ENCODE measurements at places on chromosomes 6 and 20.

DNA sequence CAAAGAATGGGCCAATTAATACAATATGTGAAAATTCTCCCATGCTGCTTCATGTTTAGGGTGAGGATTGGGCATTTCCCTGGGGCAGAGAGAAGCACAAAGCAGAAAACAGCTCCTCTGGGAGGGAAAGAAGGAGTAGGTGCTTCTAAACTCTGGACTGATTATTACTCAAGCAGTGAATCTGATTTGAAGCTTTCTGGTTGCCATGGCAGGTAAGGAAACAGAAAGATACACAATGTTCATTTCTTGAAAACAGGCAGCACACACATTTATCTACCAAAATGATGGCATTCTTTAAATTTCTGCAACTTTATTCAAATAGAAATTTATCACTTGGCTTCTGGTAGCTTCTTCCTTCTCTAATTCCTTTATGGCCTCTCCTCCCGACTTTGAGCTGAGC is 305.4 kb upstream of the CHD6 start:
- no peak for DNase-seq

GRCh38 chr6:142331075-142331551 is 29.3 kb downstream of the ADGRG6 start:
- peak; percentile 64 for DNase-seq

DNA sequence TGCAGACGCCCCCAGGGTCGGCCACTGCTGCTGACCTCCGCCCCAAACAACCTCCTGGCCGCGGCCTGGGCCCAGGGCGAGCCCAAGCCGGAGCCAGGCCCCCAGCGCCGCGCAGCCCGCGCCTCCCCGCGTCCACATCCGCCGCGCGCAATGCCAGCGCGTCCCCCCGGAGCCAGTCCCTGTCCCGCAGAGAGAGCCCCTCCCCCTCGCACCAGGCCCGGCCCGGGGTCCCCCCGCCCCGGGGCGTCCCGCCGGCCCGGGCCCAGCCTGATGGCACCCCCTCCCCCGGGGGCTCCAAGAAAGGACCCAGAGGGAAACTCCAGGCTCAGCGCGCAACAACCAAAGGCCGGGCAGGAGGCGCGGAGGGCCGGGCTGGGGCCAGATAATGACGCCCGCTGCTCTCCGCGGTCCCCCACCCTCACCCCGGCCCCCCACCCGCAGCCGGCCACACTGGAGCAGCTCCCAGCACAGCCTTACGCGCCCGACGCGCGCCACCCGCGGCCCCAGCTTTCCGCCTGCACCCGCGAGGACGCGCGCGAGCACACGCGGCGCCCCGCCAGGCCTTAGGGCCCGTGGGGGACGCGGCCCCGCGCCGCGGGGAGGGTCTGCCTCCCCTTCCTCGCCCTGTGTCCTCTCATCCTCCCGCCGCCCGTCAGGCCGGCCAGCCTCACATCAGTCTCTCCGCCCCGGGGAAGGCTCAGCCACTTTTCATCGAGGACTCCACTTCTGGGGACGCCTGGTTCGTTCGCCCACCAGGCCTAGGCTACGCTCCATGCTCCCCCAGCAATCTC is 12.9 kb upstream of the SLC22A7 start:
- DNase-seq = no peak

- DNase-seq = peak; percentile 76
These were observed 39.8 kb downstream of the BACH2 start for GRCh38 chr6:90256698-90257485.

- DNase-seq = no peak
These were observed 9.6 kb downstream of the JARID2 start for GRCh38 chr6:15255481-15255880.

GRCh38 chr6:8315154-8315553 is 120.2 kb downstream of the SLC35B3 start:
- no peak for DNase-seq

DNA sequence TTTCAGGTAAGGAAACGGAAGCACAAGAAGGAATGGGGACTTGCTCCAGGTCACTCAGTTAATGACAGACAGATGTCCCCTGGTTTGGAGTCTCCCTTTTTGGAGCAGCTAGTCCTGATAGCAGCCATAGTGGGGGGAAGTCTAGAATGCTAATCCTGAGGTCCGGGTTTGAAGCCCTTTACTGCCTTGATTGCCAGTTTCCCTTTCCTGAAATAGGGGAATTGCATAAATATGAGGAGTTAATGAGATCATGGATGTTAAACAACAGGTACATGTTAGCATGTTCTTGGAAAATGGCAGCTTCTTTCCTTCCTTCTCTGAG is 341 bp upstream of the TTPAL start:
- DNase-seq = no peak

Measured in naive thymus-derived CD4-positive, alpha-beta T cell (primary cell).